ENCODE measurements at places on chromosomes 5 and 9.

- no peak for DNase-seq
Measured at GRCh38 chr9:126756876-126757415, 47.9 kb upstream of the ZBTB43 start.

DNA sequence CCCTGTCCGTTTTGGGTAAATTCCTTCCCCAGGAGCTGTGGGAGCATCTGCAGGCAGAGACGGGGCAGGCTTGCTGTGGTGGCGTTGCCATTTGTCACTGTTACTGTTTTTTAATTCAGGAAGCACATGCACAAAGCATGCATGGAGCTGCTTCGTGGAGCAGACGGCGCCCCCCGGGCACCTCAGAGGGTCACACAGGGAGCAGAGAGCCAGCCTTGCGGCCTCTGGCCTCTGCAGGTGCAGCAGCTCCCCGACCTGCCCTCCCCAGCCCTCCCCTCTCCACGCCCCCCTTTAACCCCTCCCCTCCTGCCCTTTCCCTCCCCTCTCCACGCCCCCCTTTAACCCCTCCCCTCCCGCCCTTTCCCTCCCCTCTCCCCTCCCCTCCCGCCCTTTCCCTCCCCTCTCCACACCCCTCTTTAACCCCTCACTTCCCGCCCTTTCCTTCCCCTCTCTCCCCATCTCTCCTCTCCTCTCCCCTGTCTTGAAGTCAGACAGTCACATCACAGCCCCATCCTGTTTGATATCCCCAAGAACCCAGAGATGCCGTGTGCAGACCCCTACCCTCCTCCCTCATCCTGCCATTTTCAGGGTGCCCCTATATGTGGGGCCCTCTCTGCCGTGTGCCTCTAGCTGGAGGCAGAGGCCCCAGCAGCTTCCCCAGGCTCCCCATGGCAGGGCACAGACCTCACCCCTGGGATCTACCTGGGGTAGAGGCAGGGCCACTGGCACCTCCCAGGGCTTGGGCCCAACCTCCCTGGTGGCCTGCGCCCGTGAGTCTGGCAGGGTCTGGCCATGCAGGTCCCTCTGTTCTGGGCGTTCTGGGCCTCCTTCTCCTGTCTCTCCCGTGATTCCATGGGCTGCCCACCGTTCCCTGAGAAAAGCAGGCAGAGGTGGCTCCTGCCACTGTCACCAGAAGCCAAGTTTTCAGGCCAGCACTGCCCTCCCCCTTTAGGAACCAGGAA lies 29.6 kb upstream of the UBAC1 start:
- peak; percentile 38 for DNase-seq

DNA sequence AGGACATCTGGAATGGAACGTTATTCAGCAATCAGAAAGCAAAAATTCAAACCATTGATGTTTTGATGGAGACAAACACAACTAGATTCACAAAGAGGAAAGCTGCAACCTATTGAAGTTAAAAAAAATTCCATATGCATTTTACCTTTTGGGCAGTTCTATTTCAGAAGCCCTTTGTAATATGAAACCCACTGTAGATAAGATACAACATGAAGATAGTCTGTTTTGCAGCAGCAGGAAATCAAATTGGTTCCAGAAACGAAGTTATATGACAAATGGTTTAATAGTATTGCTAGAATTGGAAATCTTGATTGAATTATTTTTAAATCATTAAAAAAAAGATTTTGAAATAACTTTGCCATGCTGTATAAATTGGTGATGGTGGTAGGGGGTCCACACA lies 872 bp downstream of the LIX1 start:
- DNase-seq, result no peak

GRCh38 chr5:156812959-156813358 lies 37.1 kb upstream of the PPP1R2B start:
- no peak for DNase-seq

- no peak for DNase-seq
Measured at GRCh38 chr5:96067894-96068614, 106.4 kb upstream of the ELL2 start.

DNA sequence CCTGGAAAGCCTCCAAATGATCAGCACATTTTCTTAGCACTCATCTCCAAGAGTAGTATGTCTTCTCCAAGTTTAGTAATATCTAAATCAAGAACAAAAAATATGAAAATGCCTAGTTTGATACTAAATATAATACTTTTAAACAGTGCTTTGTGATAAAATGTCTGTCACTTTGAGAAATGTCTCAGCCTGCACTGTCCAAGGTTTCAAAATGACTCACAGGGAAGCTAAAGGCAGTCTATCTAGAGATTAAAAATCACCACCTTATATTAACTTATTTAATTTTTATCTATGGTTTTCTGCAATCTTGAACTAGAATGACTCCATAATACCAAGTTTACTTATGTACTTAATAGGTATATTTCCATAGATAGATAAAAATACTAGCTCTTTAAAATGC lies 633.0 kb upstream of the C9orf72 start:
- no peak for DNase-seq

DNA sequence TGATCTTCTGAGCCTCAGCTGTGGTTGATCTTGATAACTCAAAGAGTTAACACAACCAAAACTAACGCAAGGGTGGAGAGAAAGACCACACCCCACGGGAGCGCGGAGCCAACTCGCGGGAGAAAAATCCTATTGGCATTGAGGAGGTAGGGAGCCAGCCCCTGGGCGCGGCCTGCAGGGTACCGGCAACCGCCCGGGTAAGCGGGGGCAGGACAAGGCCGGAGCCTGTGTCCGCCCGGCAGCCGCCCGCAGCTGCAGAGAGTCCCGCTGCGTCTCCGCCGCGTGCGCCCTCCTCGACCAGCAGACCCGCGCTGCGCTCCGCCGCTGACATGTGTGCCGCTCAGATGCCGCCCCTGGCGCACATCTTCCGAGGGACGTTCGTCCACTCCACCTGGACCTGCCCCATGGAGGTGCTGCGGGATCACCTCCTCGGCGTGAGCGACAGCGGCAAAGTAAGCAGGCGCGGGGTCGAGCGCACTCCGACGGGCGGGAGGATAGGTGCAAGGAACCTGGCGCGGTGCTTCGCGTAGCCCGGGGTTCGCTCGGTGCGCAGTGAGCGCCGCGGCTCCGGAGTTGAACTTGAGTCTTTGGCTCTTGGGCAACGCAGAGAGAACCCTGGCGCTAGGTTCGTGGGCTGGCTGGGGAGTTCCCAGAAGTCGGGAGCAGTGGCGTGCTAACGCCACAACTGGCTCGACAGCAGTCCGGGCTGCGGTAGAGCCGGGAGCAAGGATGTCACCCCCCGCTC lies at the start of gene GDA:
TSS of gene GDA (plus strand) at position 210 of the 745 bp plus-strand sequence. CDS start at position 330, 120 bp downstream.
- DNase-seq, result no peak

DNA sequence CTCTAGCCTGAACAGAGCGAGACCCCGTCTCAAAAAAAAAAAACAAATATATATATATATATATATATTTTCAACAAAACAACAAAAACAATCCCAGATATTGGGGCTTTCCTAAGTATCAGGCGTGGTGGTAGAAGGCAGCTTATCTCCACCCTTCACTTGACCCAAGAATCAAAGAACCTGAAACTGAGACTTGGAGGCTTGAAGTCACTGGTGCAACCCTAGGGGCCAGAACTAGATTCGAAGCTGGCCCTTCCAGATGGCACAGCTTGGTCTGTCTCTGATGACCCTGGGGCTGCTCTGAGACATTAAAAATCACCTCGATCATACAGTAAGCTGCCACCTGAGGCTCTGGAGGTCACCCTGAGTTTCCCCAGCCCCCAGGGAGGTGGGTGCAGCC lies 1.3 kb upstream of the KCNMB1 start:
- DNase-seq, result no peak

GRCh38 chr5:54663866-54664265 lies 146.3 kb downstream of the SNX18 start:
- no peak for DNase-seq

GRCh38 chr5:168790002-168790635 lies 211.0 kb upstream of the PANK3 start:
- DNase-seq, result no peak

DNA sequence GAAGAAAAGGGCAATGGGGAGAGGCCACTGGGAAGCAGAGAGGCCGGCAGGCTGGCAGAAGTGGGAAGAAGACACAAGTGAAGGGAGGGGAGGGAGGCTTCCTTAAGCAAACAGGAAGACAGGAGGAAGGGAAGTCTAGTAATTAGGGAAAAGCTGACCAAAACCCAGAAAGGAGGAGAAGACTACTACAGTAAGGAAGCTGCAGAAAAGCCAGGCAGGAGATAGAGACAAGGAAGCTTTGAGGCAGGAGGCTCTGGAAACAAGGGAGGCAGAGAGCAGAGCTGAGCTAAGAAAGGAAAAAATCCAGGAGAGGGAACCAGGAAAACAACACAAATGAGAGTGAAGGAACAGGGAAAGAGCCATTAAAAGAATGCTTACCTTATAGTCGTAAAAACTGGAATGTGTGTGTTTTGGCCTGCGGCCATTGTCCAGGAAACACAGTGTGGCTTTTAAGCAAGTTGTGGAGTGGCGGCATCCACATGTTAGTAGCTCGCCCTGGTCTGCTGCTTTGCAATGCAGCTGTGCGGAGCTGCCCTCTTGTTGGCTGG lies 317.1 kb upstream of the CLINT1 start:
- no peak for DNase-seq

DNA sequence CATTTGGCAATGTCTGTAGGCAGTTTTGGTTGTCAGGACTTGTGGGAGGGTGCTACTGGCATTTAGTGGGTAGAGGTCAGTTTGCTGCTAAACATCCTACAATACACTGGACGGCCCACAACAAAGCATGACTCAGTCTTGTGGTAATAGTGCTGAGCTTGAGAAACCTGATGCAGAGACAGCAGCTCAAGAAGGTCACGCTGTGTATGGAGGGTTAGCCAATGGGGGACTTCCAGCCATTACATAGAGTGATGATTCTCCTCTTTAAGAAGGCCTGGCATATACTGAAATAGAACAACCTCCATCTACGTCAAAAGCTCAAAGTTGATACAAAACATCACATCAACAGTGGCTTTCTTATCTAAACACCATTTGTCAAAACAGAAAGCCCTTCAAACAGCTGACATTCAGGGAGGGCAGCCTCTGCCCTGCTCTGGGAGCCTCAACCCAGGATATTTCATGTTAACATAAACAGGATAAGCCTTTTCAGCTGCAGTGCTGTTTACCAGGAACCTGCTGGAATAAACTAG lies 143.0 kb downstream of the GPBP1 start:
- no peak for DNase-seq

GRCh38 chr5:150599917-150600511 lies 40.4 kb upstream of the SYNPO start:
- DNase-seq, result no peak

GRCh38 chr5:145941448-145942130 lies 5.2 kb downstream of the SH3RF2 start:
- no peak for DNase-seq

GRCh38 chr9:103992938-103993579 lies 101.0 kb upstream of the SMC2 start:
- DNase-seq, result no peak

- no peak for DNase-seq
Measured at GRCh38 chr5:76766746-76767145, 50.8 kb downstream of the F2R start.
